CD4-positive, alpha-beta T cell (primary cell): ENCODE measurements at places on chromosomes 7 and 10.

GRCh38 chr10:52316001-52316400 lies 1.9 kb downstream of the DKK1 start:
- DNase-seq = no peak
- no peak overlapping the region for H3K4me3 ChIP-seq
- H3K27ac ChIP-seq = no peak overlapping the region
- H3K36me3 ChIP-seq = no peaks in the 10 kb centered on the region
- peaks cover 4% of the 10 kb centered on the region for H3K4me1 ChIP-seq

DNA sequence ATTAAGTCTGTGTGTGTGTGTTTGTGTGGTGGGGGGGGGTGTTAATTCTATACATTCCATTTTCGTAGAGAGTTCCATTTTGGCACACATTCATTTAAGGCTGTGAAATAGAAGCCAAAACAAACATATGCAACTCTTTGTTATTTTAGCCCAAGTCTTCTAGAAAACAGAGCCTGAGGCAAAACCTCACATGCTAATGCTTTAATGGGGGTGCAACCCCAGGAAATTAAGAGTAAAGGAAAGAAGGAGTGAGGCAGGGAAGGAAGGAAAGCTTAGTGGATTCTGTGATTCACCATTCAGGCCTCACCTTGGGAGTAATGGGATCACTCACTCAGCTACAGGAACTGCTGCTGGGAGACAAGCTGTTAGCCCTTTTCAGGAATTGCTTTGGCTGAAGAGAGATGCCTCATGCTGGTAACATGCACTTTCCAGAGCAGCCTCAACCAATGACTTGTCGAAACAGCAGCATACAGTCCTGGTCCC lies 73.0 kb upstream of the CTTNBP2 start:
- DNase-seq = no peak
- no peak overlapping the region for H3K27ac ChIP-seq
- H3K27me3 ChIP-seq = no peaks in the 10 kb centered on the region
- no peak overlapping the region for H3K4me3 ChIP-seq
- H3K36me3 ChIP-seq = no peaks in the 10 kb centered on the region

GRCh38 chr7:155516466-155516865 lies 29.9 kb downstream of the CNPY1 start:
- H3K27me3 ChIP-seq = peaks cover 42% of the 10 kb centered on the region
- no peak for DNase-seq
- no peak overlapping the region for H3K27ac ChIP-seq
- no peak overlapping the region for H3K4me3 ChIP-seq
- no peaks in the 10 kb centered on the region for H3K36me3 ChIP-seq

DNA sequence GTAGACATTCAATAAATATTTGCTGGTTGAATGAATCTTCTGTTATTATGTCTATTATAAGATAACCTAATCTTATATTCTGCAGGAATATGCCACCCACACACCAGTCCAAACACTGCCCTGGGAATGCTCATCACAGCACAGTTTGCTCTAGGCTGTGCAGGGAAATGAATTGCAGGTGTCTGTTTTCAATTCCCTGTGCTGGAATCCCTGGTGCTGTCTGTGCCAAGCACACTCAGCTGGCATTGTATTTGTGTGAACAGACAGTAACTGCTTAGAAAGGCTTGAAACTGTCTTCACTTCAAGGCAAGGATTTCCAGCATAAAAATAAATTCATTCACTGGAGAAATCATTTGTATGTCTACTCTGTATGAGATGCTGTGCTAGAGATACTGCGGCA lies 20.2 kb downstream of the ATOH7 start:
- H3K4me3 ChIP-seq = no peak overlapping the region
- no peak overlapping the region for H3K27ac ChIP-seq
- no peaks in the 10 kb centered on the region for H3K4me1 ChIP-seq
- no peaks in the 10 kb centered on the region for H3K36me3 ChIP-seq

DNA sequence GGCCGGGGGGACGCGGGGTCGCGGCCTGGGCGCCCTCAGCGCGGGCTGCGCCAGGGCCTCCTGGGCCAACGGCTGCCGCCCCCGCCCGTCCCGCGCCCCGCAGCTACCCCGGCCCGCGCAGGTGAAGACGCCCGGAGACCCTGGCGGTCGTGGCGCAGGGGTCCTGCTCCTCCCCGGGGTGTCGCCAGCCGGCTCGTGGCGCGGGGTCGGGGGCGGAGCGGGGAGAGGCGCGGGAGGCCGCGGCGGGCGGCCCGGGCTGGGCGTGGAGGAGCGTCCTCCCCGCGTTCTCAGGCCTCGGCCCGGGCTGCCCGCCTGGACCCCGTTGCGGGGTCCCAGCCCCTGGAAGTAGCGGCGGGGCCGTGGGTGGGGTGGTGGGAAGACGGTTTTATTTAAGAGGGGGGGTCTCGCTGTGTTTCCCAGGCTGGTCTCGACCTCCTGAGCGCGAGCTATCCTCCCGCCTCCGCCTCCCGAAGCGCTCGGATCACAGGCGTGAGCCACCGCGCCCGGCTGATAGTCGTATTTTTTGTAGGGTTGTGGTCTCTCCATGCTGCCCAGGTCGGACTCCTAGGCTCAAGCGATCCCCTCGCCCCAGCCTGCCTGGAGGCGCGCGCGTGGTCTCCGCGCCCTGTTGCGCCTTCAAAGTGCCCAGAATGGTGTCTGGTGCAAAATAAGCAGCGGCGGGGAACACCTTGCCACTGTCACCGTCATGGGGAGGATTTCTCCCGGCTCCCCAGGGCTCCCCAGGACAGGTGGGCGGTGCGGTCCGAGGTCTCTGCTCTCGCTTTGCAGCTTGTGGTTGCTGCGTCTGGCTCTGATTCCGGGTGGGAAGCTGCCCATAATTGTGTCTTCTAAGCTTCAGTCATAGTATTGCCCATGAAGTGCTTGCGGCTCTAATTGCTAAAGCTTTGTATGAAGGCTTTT lies 15.3 kb upstream of the SUN1 start:
- H3K36me3 ChIP-seq = peaks cover 5% of the 10 kb centered on the region
- H3K4me3 ChIP-seq = peak overlapping the region; percentile 82
- H3K27ac ChIP-seq = no peak overlapping the region

DNA sequence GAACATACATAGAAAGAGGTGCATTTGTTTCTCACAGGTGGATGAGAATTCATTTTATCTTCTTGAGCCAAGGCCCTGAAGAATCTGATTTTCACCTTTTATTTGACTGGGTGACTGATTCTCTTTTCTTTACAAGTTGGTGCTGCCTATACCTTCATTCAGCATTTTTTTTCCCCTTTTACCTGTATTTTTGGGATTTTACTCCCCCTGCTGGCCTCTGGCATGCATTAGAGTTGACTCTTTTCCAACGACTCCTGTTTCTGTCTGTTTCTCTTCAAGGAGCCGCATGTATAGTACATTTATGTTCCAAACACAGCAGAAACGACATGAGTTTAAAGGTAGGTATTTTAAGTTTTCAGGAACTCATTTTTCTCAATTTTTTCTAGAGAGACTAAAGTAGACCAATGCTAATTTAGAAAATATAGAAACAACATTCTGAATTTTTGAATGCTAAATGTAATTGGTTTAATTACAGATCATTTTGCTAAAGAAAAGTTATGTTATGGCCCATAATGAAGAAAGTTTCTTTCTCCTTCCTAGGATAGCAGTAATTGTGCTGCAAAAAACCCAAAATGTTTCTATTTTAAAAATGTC lies 149.8 kb upstream of the HDAC9 start:
- DNase-seq = no peak
- no peak overlapping the region for H3K27ac ChIP-seq
- H3K4me1 ChIP-seq = no peaks in the 10 kb centered on the region

DNA sequence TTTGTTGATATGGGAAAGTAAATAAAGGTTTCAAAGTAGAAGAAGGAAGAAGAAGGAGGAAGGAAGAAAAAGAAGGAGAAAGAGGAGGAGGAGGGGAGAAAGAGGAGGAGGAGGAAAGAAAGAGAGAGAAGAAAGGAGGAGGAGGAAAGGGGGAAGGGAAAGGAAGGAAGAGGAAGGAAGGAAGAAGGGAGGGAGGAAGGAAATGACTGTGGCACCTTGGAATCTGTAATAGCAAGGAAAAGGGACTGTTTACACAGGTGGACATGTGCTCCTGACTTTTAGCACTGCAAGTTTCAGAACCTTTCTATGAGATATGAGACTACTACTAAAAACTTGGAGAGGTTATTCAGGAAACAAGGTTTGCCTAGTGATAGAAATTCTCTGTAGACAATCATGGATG lies 153.2 kb downstream of the BTAF1 start:
- no peak for DNase-seq
- no peak overlapping the region for H3K4me3 ChIP-seq
- H3K27ac ChIP-seq = no peak overlapping the region

- no peak overlapping the region for H3K4me3 ChIP-seq
- peaks cover 6% of the 10 kb centered on the region for H3K4me1 ChIP-seq
- H3K27me3 ChIP-seq = no peaks in the 10 kb centered on the region
- H3K27ac ChIP-seq = no peak overlapping the region
- no peaks in the 10 kb centered on the region for H3K36me3 ChIP-seq
These were observed 44.5 kb downstream of the PRTFDC1 start for GRCh38 chr10:24907956-24908355.

- no peaks in the 10 kb centered on the region for H3K36me3 ChIP-seq
- no peak overlapping the region for H3K4me3 ChIP-seq
- H3K27ac ChIP-seq = no peak overlapping the region
These were observed 57.0 kb downstream of the ZNF277 start for GRCh38 chr7:112263519-112263918.

DNA sequence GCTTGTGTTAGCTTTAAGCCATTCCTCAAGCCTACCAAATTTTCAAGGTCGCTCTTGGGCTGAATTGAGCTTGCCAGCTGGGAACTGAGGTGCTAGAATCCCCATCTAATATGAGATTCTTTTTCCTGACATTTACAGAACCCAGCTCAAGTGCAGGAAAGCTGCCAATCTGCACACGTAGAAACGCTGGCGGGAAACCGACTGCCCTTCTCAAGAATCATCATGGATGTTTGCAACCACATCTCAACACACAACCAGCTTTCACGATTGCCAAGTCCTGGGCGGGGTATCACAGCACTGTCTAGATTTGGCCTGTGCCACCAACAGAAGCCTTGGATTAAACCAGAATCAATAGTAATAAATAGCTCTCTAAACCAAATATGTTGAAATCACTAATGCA lies 203.7 kb downstream of the DIP2C start:
- peaks cover 4% of the 10 kb centered on the region for H3K27me3 ChIP-seq
- H3K27ac ChIP-seq = peak overlapping the region; percentile 30
- H3K36me3 ChIP-seq = no peaks in the 10 kb centered on the region
- peak overlapping the region; percentile 69 for H3K4me3 ChIP-seq
- peaks cover 3% of the 10 kb centered on the region for H3K4me1 ChIP-seq

- H3K4me1 ChIP-seq = no peaks in the 10 kb centered on the region
- H3K27me3 ChIP-seq = peaks cover 34% of the 10 kb centered on the region
- peak overlapping the region; percentile 20 for H3K4me3 ChIP-seq
These were observed 128.5 kb downstream of the WDR11 start for GRCh38 chr10:120979435-120980278.

- no peaks in the 10 kb centered on the region for H3K36me3 ChIP-seq
- peaks cover 20% of the 10 kb centered on the region for H3K27me3 ChIP-seq
- H3K27ac ChIP-seq = no peak overlapping the region
- no peak for DNase-seq
- H3K4me1 ChIP-seq = peaks cover 6% of the 10 kb centered on the region
- H3K4me3 ChIP-seq = no peak overlapping the region
These were observed 63.4 kb downstream of the CAV1 start for GRCh38 chr7:116588225-116588624.

- no peaks in the 10 kb centered on the region for H3K27me3 ChIP-seq
- H3K4me3 ChIP-seq = no peak overlapping the region
- no peaks in the 10 kb centered on the region for H3K36me3 ChIP-seq
- H3K4me1 ChIP-seq = no peaks in the 10 kb centered on the region
- no peak overlapping the region for H3K27ac ChIP-seq
These were observed 408.4 kb upstream of the SHH start for GRCh38 chr7:156220701-156221100.

DNA sequence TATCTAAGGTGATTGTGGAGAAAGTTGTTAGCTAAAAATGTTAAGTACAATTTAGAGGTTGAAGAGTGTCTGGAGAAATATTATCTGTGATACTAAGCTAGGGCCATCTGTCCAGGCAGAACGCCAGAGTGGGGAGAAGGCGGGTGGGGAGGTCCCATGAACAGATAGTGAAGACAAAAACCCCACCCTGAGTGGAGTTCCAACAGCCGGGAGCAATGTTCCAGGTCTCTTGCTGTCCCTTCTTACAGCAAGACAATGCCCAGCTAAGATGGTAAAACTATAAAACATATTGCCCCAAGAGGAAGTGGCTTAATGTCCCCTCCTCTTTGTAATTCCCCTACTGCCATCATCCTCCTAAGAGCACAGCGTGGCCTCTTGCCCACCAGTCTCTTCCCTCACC lies 10.4 kb upstream of the IL15RA start:
- no peaks in the 10 kb centered on the region for H3K4me1 ChIP-seq
- DNase-seq = no peak
- no peaks in the 10 kb centered on the region for H3K27me3 ChIP-seq
- no peak overlapping the region for H3K4me3 ChIP-seq
- no peaks in the 10 kb centered on the region for H3K36me3 ChIP-seq

GRCh38 chr10:121409466-121410104 lies 188.7 kb downstream of the FGFR2 start:
- no peaks in the 10 kb centered on the region for H3K27me3 ChIP-seq
- no peak overlapping the region for H3K4me3 ChIP-seq
- no peak for DNase-seq
- no peaks in the 10 kb centered on the region for H3K36me3 ChIP-seq

DNA sequence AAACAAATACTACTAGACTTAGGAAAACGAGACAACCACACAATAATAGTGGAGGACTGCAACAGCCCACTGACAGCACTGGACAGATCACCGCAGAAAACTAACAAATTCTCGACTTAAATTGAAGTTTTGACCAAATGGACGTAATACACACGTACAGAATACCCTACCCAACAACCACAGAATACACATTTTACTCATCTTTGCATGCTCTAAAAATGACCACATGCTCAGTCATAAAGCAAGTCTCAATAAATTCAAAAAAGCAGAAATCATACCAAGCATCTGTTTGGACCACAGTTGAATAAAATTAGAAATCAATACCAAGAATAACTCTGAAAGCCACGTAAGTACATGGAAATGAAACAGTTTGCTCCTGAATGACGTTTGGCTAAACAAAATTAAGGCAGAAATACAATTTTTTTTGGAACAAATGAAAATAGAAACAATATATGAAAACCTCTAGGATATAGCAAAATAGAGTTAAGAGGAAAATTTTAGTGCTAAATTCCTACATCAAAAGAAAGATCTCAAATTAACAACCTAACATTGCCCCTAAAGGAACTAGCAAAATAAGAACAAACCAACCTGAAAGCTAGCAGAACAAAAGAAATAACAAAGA lies 30.6 kb downstream of the MAPK8 start:
- H3K27ac ChIP-seq = no peak overlapping the region
- no peaks in the 10 kb centered on the region for H3K4me1 ChIP-seq
- no peaks in the 10 kb centered on the region for H3K36me3 ChIP-seq
- no peaks in the 10 kb centered on the region for H3K27me3 ChIP-seq
- DNase-seq = no peak
